GF-D8 (cell line): ENCODE measurements at places on chromosomes 16 and 17.

- no peak for DNase-seq
Measured at GRCh38 chr17:40714473-40714872, 10.9 kb upstream of the KRT24 start.

- no peak for DNase-seq
Measured at GRCh38 chr17:67171560-67171959, 73.4 kb downstream of the HELZ start.

DNA sequence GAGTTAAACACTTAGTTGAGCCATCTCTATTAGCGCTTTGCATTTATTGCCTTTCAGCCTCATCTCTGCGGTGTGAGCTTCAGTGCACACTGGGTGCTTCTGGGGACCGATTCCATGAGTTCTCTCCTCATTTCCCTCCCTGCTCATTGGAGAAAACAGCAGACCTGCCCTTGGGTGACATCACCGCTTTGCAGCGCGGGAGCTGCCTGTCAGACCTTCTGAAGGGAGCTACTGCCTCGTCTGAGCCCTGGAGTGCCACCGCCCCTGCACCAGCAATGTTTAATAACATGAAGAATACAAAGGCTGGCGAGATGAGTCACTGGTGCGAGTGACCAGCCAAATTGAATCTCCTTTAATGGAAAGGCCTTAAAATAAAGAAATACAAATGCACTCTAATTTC lies 30.2 kb upstream of the CPPED1 start:
- DNase-seq, result no peak

- no peak for DNase-seq
Measured at GRCh38 chr16:69093974-69094373, 11.5 kb upstream of the HAS3 start.

DNA sequence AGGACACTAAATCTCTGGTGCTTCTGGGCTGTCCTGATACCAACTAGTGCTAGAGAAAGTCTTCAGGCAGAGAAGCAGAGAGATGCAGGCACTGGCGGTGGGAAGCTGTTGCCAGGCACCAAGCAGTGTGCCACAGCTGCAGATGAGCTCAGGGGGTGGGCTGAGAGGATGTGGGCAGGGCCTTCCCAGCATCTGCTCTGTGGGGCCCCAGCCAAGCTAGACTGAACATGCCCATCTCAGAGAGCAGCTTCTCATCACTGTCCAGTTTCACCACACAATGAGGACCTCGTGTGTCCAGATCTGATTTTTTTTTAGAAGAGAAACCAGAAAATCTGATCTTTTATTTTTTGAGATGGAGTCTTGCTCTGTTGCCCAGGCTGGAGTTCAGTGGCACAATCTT lies 17.1 kb downstream of the PSKH1 start:
- no peak for DNase-seq

GRCh38 chr17:75906143-75906884 lies 1.6 kb upstream of the MRPL38 start:
- no peak for DNase-seq

DNA sequence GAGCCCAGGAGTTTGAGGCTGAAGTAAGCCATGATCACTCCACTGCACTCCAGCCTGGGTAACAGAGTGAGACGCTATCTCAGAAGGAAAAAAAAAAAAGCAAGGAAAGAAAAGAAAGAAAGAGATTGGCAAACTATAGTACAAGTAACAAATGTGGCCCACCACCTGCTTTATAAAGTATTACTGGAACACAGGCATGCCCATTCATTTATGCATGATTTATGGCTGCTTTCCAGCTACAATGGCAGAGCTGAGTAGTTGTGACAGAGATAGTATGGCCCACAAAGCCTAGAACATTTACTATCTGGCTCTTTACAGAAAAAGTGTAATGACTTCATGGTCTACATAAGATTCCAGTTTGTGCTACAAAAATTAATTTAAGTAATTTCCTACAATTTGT lies 23.6 kb downstream of the C16orf87 start:
- DNase-seq, result no peak

DNA sequence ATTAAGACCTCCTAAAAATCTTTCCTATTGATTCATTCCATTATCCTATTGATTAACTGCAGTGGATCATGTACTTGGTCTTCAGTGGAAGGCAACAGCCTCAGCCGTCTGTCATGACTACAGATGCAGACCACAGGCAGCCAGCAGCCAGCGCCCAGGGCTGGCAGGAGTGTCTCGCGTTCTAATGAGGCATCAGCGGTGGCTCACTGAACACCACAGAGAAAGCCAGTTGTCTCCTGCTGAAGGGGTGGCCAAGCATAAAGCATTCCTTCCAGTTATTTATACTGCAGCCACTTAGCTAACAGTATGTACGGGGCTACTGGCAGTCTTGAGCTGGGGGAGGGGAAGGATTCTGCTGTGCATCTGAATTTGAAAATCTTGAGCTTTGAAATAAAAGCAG lies 214.3 kb downstream of the IRX3 start:
- DNase-seq, result no peak

DNA sequence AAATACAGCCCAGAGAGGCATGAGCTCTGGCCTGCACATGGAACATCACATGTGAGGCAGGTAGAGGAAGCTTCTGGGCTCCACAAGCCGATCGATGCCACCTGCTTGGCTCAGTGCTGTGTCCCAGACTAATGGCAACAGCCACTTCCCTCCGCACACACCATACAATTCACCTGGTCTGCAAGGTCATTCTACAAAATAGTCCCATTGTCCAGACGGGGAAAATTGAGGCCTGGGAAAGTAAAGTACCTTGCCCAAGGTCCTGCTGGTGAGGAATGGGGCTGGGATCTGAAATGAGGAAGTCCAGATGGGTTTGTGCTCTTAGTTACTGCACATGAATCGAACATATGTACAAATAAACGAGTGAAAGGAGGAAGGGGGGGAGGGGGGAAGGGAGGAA lies 88.0 kb downstream of the LITAF start:
- peak; percentile 56 for DNase-seq

DNA sequence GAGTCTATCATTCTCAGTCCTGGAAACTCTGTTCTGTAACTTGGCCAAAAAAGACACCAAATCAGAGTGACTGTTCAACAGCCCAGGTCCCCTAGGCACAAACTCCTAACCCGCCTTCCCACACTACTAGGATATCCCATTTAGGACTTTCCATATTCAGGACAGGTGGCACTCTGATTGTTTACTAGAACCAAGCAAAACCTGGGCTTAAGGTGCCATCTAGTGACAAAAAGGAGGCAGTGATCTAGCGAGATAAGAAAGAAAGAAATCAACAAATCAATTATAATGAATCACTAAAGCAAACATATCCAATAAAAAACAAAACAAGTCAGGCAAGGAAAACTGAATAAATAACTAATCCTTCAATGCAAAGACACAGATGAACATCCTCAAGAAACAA lies 203.9 kb downstream of the CEP112 start:
- no peak for DNase-seq

GRCh38 chr17:17724307-17725010 lies 43.2 kb downstream of the RAI1 start:
- no peak for DNase-seq

DNA sequence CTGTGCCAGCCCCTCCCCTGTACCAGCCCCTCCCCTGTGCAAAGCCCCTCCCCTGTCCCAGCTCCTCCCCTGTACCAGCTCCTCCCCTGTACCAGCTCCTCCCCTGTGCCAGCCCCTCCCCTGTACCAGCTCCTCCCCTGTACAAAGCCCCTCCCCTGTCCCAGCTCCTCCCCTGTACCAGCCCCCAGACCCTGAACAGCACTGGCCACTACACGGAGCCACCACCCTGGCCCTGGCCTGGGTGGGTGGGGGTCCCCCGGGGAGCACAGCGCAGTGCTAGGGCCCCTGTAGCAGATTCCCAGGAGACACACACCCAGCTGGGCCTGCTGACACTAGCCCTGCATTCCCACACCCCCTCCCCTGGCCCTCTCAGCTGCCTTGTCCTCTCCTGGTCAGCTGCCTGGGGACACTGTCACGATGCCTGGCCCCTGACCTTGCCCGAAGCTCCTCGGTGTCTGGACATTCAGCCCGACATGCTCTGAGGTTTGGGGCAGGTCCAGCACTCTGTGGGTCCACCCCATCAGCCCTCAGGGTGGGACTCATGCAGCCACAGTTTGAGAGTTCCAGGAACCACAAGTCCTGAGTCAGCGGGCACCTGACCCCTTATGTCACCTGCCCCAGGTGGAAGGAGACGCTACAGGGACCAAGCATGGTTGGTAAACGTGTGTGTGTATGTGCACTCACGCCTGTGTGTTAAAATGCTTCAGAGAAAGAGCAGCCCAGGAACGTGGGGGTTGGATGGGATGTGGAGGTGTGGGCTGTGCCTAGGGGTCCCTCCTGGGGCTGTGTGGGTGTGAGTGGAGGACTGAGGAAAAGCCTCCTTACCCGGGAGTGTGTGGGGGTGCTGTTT lies 114.2 kb downstream of the METRNL start:
- peak; percentile 69 for DNase-seq

DNA sequence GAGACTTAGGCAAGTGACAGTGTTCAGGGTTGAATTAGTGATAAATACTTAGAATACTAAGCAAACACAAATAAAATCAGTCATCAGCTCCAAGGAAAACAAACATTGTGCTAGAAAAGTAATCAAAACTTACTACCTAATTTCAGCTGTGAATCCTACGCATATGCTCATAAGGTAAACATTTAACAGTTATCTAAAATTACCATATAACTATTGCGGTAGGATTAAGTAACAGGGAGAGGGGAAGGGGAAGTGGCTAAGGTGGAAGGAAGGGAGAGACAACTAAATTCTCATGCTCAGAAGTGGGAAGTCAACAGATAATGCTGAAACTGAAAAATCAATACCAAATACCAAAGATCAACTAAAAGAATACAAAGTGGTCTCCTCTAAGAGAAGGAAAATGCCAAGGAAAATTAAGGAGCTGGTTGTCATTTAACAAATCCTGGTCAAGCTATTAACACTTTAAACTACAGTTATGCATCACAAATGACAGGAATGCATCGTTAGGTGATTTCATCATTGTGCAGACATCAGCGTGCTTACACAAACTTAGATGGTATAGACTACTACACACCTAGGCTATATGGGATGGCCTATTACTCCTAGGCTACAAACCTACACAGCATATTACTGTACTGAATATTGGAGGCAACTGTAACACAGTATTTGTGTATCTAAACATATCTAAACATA lies 20.0 kb downstream of the USP32 start:
- peak; percentile 76 for DNase-seq

- peak; percentile 73 for DNase-seq
Measured at GRCh38 chr17:76252040-76252954, 12.0 kb upstream of the RNF157 start.

GRCh38 chr16:28937222-28937876 lies 5.6 kb downstream of the CD19 start:
- no peak for DNase-seq

- peak; percentile 92 for DNase-seq
Measured at GRCh38 chr16:17224879-17225281, 245.9 kb downstream of the XYLT1 start.

GRCh38 chr16:10740845-10741208 lies 2.8 kb upstream of the NUBP1 start:
- DNase-seq, result no peak

DNA sequence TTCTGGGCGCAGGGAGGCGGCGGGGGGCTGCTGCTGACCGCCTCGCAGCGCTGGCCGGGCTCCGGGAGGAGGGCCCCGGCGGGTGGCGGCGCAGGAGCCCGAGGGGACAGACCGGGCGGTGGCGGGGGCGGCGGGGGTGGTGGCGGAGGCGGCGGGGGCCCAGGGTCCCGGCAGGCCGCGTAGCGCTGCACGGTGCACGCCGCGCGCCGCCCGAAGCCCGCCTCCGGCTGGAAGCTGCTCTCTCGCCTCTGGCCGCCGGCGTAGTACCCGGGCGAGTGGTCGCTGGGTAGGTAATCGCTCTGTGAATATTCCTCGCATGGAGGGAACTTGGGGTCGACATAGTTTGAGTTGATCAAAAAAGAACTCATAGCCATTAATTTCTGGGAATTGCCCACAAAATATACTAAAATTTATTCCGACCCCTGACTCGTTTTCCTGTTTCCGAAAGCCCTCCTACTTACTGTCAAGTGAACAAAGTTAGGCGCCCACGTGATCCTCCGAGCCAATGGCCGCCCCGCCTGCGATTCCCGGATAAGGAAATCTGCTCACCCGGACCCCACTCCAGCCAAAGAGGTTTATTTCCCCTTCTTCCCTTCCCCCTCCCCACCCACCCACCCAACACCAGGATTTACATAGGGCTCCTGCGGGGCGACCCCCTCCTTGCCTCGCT lies at the start of gene HOXB4:
Gene HOXB4 (minus strand): TSS at position 405 of the 670 bp plus-strand sequence. CDS start 31 bp downstream, at position 374.
- peak; percentile 77 for DNase-seq

- DNase-seq, result no peak
Measured at GRCh38 chr17:52233176-52233575, 74.7 kb upstream of the CA10 start.

DNA sequence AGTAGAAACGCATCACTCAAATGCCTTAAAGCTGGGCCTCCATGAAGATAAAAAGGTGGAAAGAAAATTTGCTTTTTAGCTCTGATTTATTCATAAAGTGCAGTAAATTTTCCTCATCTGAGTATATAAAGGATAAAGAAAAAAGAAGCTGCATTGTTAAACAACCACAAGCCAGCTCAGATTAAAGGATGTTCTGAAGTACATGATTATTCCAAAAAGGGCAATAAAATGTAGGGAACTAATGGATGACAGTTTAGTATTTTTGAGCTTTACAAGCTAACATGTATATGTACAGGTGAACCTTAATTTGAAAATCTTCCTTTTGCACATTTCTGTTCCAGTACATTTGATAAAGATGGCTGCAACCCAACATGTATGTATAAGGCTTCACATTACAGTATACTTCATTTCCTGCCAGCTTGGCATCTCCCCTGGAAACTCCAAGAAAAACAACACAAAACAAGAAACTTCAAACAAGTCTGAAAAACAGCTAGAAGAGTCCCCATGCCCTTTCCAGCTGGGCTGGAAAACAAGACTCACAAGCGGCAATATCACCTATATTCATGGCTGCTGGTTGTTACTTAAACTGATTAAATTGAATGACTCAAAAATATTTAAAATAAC lies 225.7 kb downstream of the CEP112 start:
- DNase-seq, result no peak
